ENCODE measurements at places on chromosomes 6 and 20.

DNA sequence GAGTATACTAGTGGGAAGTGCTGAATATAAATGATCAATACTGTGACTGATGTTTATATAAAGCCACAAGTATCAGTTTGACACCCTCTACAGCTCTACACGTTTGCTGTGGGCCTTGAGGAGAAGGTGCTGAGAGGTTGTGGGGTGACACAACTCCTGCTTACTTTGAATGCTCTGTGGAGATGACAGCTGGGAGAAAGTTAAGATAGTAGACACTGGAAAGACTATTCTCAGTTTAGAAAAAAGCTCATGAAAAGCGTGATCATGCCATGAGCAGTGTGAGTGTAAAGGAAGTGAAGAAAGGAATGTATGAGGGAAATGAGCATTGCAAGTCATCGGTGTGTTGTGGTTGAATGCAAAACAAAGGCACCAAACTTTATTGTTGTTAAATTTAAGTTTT lies 215.8 kb downstream of the UTRN start:
- DNase-seq: no peak

- DNase-seq: no peak
These were observed 72.2 kb downstream of the PLCB4 start for GRCh38 chr20:9141070-9141469.

DNA sequence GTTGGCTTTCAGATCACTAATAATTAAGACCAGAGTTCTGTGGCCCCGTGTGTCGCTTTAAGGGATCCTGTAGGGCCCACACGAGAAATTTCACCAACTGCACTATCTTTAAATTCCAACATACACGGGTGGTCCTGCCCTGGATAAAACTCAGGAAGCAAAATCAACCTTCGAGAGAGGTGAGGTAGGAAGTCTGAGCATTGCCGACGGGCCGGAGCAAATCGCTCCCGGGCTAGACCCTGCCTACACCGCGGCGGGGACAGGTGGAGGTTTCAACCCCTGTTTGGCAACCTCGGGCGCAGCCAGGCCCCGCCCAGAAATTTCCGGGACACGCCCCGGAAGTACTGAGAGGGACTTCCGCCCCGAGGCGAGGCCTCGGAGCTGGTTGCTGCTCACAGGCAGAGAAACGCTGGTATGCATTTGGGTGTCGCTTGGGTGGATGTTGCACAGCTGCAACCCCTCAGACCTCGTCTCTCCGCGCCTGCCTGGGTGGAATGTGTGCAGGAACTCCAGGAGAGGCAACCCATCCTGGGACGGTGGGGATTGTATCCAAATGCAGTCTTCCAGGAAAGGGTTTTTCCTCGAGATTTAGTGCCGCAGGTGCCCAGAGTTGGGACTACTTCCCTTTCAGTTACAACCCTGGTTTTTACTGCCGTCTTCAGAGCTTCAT lies 19.9 kb downstream of the ZKSCAN8 start:
- DNase-seq: no peak

DNA sequence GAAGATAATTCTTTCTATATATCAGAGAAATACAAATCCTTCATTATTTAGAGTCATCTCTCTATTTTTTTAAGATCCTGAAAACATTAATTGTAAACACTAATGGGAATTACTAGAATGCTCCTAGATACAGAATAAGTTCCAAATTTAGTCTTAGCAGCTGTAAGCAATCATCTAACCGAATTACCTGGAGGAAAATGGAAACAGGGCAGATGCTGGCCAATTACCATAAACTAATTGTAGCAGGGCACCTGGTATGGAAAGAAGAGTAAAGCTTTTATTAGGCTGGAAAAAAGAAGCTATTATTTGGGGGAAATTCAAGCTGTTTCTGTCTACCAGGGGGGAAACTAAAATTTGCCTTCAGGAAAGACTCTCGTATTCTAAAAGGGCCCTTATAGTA lies 257.5 kb downstream of the MMUT start:
- DNase-seq: no peak

GRCh38 chr6:37177935-37178517 lies 8.1 kb downstream of the PIM1 start:
- DNase-seq: no peak

DNA sequence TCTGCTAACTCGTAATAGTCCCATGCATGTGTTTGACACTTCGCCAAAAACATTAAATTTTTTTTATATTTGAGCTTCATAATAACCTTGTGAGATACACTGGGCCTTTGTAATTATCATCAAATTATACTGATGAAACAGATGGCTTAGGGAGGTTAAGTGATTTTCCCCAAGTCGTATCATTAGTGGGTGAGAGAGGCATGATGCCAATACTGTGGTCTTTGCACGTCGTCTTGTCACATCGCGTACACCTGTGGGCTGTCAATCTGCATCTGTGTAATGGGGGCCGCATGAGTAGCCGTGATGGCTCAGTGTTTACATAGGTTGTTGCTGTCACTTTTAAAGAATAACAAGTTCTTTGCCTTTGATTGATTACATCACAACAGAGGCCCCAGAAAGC lies 1.7 kb downstream of the PRL start:
- no peak for DNase-seq

DNA sequence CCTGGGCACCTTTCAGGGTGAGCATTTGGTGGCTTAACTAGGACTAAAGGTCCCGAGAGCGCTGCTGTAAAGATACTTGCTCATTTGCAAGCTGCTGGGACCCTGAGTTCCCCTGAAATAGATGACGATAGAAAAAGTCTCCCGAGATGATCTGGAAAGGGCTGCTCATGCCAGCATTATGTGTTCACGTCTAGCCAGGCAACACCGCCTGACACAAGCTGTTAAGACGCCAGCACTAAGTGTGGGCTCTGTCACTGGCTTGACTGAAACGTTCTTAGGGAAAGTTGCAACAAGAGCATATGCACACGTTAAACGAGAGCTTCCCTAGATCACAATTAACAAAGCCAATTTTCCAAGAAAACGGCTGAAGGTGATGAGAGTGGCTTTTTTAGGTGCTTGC lies 113.7 kb downstream of the SLC23A2 start:
- no peak for DNase-seq

DNA sequence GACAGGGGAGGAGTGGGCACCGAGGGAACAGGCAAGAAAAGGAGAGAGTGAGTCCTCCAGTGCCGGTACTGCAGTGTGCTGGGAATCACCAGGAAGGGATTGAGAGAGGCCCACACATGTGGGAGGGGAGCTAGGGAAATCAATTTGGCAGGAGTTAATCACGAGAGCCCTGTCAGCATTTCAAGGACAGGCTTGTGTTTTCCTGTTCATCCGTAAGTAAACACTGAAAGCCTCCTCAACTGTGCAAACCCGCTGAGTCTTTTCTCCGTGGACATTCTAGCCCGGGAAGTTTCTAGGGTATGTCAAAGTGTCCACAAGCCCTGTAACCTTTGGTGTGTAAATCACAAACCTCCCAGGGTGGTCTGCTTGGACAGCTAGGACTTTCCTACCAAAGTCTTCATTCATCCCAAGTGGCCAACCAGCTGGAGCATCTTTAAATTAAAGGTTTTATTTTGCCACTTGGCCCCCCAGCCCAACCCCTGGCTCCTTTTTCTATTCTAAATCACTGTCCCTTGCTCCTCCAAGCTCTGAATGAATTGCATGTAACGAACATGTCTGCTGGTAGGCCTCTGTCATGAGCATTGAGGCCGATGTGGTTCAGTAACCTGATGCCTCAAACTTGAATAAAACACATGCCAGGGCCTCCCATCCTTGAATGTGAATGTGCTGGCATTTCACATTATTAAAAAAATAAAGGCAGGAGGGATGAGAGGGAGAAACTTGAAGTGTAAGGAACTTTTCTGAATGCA lies 149.1 kb downstream of the ZNF217 start:
- no peak for DNase-seq

- no peak for DNase-seq
These were observed 9.1 kb downstream of the LBP start for GRCh38 chr20:38355161-38356012.

DNA sequence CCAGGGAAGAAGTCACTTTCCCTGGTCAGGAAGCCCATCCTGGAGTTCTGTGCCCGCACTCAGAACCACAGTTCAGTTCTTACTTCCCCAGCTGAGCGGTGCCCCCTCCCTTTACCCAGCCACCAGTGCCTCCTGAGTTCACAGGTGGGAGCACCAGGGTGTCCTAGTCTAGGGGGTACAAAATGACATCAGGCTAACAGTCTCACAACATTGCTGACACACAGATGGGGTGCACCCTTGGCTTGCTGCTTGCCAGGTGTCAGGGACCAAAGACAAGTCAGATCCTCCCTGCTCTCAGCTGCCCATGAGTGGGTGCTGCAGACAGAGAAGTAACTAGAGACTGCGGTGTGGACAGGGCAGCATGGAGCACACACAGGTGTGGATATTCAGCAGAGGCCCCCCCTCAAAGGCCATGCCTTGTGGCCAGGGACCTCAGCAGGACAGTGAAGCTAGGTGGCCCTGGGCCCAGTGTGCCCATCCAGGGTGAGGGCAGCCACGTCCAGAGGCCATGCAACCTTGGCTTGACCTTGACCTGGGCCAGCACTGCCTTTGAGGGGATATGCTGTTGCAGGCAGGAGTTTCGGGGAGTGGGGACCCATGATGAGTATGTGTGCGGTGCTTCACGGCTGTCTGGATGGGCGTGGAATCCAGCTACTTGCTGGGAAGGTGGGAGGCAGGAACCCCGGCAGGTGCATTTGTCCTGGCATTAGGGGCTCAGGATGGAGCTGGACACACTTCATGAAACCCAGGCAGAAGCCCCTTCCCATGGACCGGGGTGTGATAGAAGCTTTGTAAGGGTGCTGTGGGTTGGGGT lies 110.4 kb upstream of the FRMD1 start:
- DNase-seq: no peak

DNA sequence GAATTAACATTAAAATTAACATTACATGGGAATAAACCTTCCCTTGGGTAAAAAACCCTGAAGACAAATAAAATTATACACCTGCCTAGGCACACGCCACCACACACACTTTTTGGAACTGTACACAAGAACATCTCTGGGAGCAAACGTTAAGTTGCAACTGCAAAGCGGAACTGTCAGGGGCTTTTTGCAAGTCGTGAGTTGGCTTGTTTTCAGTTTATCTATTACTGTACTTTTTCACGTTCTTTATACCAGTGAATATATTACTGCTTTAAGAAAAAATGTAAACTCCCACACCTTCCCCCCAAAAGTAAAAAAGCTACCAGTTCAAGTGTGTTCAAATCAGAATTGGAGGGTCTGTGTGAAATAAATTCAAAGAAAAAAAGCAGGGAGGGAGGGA lies 65.5 kb upstream of the NFATC2 start:
- no peak for DNase-seq

GRCh38 chr6:85675030-85675819 lies 32.5 kb upstream of the SYNCRIP start:
- peak; percentile 59 for DNase-seq

DNA sequence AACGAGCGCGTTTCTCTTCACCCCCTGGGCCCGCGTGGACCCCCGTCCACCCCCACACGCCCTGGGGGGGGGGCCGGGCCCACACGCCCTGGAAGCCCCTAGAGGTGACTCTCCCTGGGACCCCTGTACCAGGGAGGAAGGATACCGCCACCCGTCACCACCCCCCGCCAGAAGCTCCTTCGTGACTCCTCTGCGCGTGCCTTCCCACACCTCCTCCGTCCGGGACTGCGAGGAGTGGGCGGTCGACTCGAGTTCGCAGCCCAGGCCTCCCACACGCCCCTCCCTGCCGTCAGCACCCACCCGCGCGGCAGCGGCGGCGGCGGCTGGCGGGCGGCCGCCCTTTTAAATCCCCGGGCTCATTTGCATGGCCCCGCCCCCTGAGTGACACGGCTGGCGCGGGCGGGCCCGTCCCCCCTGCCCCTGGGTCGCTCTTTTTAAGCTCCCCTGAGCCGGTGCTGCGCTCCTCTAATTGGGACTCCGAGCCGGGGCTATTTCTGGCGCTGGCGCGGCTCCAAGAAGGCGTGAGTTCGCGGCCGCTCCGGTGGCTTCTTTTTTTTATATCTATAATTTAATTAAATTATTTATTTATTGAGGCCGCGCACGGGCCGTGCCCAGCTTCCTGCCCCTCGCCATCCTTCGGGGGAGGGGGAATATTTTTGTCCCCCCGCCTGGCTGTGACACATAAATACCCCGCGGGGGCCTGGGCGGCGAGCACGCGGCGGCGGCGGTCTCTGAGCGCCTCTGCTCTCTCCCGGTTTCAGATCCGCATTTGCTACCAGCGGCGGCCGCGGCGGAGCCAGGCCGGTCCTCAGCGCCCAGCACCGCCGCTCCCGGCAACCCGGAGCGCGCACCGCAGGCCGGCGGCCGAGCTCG lies at the start of gene HMGA1:
Gene HMGA1 (plus strand): TSS at position 431 of the 873 bp plus-strand sequence. CDS start 3,908 bp downstream, outside the sequence.
- peak; percentile 82 for DNase-seq

All from ACHN (cell line).